Jurkat, Clone E6-1 (cell line): ENCODE measurements at places on chromosomes 12 and 14.

- DNase-seq: no peak
Observed at GRCh38 chr14:41476526-41476925, 130.2 kb upstream of the LRFN5 start.

DNA sequence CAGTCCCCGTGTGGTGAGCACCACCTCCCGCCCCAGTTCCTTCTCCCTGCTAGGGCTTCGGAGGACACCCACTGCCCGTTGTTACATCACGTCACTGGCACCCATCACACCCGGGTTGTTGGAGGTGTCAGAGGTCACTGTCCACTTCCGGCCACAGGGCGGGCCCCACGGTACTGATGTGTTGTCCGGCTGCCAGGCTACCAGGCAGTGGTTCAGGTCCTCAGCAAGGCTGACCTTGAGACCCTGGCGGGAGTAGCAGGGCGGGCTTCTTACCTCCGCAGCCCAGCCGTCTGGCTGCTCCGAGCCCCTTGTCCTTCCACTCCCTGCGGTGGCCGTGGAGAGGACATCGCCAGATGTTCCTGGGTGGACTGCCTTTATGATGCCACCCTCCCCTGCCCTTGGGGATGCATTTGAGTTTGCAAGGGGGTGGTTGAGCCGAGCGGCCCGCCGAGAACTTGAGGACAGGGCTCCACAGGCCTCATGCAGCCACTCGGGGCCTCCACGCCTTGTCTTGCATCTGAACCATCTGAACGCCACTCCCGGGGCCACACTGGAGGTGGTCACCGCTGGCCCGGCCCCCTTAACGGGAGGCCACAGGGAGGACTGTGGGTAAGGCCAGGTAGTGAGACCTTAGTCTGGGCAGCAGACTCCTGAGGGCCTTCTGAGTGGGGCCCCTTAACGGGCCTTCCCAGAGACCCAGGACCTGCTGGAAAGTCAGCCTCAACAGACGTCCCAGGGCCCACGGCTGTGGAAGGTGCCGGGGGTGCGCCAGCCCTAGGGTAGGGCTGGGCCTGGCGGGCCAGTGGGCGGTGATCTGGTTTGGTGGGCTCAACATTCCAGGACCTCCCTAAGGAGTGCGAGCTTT, 27.1 kb upstream of the PLD4 start:
- DNase-seq: no peak

DNA sequence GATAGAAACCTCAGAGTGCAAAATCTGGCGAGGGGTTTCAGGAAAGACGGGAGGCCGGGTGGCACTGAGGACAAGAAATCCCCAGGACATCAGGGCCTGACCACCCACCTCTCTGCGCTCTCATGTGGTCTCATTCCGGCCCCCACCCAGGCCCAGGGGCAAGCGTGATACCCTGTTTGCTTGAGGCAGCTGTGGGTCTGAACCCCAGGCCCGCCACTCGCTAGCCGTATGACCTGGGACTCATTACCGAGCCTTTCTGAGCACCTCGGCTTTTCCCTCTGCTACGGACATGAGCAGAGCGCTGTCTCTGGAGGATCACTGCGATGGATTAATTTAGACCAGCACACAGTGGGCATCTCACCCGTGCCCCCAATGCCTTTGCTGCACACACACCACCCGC, 25.5 kb upstream of the BCDIN3D start:
- DNase-seq: no peak

DNA sequence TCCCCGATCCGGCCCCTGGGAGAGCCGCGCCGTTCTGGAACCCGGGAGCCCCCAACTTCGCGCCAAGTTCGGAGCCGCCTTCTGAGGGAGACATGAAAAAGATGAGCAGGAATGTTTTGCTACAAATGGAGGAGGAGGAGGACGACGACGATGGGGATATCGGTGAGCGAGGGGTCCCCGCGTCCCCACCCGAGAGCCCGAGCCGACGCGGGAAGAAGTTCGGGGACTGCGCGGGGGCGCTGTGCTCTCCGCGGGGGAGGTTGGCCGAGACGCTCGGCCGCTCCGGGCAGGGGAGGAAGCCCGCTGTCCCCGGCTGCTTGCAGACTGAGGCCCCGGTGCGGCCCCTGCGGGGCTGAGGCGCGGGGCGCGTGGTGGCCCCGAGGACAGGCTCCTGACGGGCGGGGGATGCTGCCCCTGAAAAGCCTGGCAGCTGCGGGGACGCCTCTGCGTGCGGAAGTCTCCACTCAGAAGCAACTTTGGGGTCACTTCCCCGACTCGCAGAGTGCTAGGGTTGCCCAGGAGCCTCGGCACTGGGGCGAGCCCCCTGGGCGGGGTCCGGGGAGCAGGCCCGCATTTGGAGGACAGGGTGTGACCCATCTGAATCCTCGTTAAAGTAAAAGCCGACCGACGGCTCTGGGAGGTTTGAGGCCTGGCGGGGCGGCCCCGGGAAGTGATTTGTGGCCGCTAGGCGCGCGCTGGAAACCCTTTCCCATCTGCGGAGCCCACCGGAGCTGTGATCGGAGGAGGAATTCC, 511 bp downstream of the ANO6 start:
- no peak for DNase-seq

- no peak for DNase-seq
Observed at GRCh38 chr14:54700717-54701116, 133.8 kb downstream of the SAMD4A start.
